ENCODE measurements at places on chromosomes 4 and X.

GRCh38 chr4:99811850-99812249 is 4.8 kb upstream of the DAPP1 start:
- DNase-seq: no peak

- no peak for DNase-seq
These were observed 53.9 kb downstream of the NBDY start for GRCh38 chrX:56782791-56783449.

DNA sequence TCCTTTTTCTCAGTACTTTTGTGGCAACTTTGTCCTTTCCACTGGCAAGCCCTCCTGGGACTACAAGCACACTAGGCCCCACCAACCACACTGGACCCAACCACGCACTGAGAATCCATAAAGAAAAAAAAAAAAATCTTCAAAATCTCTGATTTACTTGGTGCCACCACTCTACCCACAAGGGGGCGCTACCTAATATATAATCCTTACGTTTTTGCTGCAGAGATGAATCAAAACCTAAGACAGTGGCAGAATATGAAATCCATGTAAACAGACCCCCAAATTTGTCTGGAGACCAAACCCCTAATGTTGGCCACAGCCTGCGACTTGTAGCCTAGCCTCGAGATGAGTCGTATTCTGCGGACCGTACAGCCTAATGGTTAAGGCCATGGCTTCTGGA is 63.5 kb upstream of the ARHGAP36 start:
- no peak for DNase-seq

GRCh38 chr4:148114436-148114835 is 327.8 kb downstream of the NR3C2 start:
- no peak for DNase-seq

- no peak for DNase-seq
These were observed 23.4 kb downstream of the BEX3 start for GRCh38 chrX:103399744-103400143.

GRCh38 chr4:156705311-156705710 is 266.3 kb downstream of the PDGFC start:
- DNase-seq: no peak

DNA sequence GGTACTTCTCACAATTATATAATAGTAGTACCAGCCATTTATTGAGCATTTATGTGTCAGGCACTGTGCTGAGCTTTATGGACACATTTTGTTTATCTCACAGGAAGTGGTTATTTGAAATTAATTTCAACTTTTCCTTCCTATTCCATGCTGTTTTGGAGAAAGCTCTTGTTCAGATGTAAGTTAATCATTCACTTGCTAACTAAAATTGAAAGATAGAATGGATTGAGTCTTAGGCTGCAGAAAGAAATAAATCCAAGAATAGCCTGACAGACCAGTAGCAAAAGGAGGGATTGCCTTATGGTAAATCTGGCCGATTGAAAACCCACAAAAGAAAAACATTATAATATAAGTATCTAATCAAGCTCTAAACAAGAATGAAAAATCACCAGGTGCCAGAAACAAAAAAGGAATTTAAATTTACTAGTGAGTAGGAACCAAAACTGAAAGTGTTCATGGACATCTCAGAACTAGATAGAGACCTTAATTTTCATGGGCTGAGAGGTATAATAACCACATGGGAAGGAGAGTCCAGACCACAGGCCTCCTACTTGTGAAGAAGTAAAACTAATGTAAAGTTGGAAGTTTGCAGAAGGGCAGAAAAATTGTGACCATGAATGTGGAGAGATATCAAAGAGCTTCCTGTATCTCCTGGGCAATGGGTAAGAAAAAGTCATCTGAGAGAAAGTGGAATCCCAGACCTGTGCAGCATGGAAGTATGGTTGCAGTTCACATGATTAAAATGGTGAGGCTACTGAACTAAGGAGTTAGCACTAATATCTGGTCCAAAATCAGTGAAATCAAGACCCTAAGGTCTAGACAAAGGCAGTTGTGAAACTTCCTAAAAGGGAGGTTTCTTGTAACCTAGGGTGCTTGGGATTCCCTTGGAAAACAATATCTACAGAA is 38.0 kb downstream of the RADX start:
- no peak for DNase-seq

- DNase-seq: no peak
These were observed 59.0 kb downstream of the REELD1 start for GRCh38 chr4:146273204-146273901.

Data from epithelial cell of prostate (primary cell).